ENCODE measurements at places on chromosomes 12 and 14.

- no peak for DNase-seq
Observed at GRCh38 chr12:92288561-92288960, 142.9 kb upstream of the BTG1 start.

DNA sequence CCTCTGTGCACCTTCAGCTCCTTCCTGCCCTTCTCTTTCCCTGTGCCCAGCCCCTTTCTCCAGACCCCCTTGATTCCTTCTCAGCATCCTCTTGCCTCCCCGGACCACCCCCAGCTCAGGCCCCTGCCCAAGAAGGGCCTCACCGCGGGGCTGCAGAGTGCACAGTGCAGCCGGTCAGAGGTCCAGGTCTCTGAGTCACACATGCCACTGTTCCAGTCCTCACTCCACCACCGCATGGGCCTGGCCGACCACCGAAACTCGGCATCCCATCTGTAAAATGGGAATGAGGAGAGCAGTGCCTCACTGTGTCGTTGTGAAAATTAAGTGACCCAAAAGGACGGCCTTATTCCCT, 13.3 kb downstream of the BDKRB1 start:
- no peak for DNase-seq

- DNase-seq: peak; percentile 56
Observed at GRCh38 chr12:3974883-3975282, 101.7 kb upstream of the PARP11 start.

DNA sequence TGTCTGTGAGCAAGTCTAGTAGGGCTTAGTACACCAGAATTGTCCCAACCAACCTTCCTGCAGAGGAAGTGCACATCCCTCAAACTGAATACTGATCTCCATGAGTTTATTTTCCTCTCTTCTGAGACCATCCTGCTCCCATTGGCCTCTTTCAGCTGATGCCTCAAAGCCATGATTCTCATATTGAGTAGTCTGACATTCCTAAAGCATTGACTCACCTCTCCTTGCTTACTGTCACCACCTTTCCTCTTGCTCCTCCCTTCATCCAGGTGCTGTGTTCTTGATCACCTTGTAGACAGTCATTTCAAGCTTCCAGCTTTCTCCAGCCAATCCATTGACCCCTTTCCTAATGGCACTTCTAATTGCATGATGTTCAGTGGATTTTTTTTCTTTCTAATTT, 583.7 kb upstream of the USP15 start:
- no peak for DNase-seq

- no peak for DNase-seq
Observed at GRCh38 chr12:113476176-113476986, 4.7 kb upstream of the LHX5 start.

DNA sequence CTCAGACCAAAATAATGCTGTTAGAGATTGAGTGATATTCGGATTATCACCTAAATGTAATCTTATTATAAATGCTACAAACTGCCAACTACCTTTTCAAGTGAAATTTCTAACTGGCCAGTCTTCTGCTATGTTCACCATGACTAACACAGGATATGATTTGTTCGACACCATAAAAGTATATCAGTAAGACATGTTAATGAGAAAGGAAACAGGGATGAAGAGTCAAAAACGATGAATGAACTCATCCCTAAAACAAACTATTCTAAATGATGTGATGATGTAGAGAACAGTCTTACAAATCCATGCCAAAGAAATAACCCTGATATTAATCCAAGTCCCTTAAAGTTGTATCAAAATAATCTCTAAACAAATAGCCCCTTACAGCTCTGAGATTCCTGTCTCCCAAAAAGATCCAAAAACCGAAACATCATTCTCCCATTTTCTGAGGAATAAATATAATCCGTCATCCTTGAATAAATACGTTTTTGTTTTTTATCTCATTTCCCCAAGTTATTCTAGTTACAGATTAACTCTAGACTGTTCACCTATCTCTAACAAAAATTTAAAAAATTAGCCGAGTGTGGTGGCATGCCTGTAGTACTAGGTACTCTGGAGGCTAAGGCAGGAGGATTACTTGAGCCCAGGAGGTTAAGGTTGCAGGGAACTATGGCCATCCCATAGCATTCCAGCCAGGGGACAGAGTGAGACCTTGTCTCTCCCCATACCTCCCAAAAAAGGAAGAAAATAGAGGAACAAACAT, 9.1 kb downstream of the SCAF11 start:
- no peak for DNase-seq

- DNase-seq: no peak
Observed at GRCh38 chr14:77980475-77981321, 180.8 kb downstream of the ADCK1 start.

GRCh38 chr14:28097585-28097984, 669.0 kb upstream of the FOXG1 start:
- DNase-seq: no peak

DNA sequence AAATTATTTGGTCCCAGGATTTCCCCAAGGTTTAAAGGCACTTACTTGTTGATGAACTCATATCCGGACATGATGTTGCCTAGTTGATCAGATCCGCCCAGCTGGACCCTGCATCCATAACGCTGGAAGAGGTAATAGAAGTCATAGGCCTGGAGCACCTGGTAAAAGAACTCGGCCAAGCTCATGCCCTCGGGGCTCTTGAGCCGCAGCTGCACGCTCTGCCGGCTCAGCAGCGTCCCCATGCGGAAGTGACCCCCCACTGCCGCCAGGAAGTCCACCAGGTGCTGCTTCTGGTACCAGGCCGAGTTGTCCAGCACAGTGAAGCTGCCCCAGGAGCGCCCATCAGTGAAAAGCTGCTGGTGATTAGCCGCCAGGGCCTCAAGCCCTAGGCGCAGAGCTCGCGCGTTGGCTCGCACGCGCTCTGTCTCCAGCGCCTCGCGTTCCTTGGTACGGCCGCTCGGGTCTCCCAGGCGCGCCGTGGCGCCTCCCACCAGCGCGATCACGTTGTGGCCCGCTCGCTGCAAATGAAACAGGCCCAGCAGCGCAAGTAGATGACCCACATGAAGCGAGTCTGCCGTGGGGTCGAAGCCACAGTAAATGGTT, 545 bp downstream of the YARS2 start:
- peak; percentile 71 for DNase-seq

DNA sequence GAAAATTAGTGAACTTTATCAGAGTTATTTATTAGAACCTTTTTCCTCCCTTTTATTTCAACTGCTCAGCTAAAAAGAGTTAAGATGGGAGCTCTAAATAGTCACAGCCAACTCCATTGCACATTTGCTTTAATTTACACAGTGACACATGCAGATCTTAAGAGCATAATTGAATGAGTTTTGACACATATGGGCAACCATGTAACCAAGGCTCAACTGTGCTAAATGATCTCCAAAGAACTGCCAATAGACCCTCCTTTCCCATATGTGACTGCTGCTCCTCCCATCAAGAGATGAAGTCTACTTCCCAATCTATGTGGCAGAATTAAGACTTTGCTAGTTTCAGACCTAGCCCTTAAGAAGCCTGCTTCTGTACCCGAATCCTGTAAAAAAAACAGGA, 960.0 kb downstream of the BCL11B start:
- no peak for DNase-seq

GRCh38 chr14:104979758-104980610, 1.8 kb upstream of the AHNAK2 start:
- no peak for DNase-seq

DNA sequence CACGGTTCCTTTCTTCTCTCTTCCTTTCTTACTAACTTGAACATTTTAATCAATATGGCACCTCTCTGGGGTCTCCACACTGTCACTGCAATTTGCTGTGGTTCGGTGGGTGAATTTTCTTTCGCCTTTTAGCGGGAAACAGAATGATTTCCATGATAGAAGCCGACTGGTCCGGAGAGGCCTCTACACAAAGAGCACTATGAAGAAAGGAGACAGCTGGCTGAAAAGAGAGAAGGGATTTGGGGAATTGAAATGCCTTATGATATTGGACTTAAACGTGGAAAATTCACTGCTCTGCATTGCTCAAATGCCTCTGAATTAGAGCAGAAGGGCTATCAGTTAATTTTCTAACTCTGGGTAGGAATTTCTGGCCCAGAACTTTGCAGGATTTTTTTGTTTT, 55.9 kb downstream of the KCNA5 start:
- DNase-seq: no peak

DNA sequence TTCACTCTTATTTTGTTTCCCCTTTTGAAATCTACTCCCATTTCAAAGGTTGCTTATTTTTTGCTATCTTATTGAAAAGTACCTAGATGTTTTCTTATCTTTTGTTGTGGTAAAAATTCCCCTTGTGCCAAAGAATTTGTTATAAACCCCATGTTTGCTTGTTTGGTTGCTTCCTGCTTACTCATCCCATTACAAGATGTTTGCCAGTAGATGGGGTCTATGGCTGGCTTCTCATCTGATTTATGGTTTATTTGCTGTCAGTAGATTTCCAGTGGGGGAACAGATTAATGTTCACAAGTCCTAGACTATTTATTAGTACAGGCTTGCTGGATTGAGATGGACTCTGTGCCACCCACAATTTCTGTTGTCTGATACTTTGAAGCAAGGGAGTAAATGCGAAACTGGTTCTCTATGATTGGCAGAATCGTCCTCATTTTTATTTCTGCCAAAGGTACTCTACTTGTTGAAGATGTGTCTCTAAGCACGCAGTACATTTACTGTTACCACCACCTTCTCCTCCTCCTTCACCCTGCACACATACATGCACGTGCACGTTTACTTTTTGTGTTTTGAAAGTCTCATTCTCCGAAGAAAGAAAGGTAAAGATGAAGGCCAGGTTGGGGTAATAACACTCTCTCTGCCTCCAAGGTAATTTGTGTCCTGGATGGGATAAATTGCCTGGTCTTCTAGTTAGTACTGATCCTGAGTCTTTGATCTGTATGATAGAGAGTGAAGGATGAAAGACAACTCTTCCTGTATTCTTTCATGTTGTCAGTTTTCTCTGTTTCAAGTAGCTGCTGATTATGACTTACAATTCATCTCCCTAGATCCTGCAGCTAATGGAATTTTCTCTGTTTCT, 117.2 kb upstream of the ATP2B1 start:
- peak; percentile 73 for DNase-seq

- DNase-seq: no peak
Observed at GRCh38 chr12:76237086-76237701, 111.0 kb downstream of the BBS10 start.

- no peak for DNase-seq
Observed at GRCh38 chr12:98741196-98741555, 96.1 kb downstream of the APAF1 start.

DNA sequence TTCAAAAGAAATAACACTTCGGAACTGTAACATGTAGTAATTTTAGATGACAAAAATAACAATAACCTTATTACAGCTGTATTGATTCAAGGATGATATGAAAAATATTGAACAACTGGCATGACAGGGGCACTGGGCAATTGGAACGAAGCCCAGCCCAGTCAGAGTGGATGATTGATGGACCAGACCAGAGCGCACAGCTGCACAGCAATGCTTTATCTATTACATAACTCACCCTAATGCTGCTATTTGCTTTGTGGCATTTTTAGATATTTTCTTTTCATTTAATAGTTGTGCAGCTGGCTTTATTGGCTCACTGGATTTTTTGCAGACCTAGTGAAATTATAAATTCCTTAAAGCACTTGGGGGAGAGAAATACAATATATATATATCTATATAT, 26.9 kb upstream of the FERMT2 start:
- DNase-seq: no peak

DNA sequence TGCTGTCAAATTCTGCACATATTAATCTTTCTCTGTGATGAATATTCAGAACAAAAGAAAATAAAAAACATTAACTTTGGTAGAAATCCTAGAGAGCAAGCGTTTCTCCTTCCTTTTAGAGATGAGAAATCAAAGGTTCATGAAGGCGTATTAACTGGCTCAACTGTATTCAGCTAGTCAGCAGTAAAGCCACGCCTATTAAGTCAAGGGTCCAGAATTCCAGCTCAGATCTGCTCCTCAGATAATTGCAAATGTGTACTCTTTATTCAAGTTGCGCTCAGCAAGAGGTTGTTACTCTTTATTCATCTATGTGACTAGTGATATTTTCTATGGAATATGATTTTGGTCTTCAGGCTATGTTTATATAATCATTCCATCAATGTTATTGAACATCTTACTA, 13.1 kb upstream of the POC1B start:
- DNase-seq: no peak

DNA sequence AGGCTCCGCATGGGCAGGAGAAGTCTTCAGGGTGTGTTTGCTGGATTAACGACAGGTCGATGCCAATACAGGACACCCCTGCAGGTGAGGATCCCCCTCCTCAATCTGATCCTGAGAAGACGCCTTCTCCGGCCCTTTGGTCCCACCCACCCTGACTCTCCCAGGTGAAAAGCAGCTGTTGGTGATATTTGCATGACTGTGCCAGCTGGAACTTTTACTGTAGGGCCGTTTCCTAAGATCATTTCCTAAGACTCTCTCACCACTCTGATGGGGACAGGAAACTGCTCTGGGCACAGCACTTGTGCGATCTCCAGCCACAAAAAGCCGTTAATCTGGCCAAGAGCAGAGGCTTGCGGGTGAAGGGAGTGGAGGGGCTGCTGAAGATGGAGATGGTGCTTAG, 16.8 kb upstream of the EIF5 start:
- DNase-seq: no peak

- DNase-seq: no peak
Observed at GRCh38 chr12:78096909-78097597, 266.4 kb downstream of the NAV3 start.

DNA sequence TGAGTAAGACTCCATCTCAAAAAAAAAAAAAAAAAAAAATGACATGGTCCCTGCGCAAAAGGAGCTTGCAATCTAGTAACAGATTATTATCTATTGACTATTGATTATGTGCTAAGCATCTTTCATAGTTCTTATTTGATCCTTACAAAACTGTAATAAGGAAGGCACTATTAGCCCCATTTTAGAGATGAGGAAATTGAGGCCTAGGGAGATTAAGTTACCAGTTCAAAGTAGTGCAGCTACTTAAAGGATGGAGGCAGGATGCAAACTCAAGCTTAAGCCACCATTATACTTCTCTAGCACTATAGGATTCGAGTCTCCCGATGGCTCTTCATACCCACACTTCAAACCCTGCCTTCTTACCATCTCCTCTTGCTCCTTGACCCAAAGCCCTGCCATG, 31.3 kb downstream of the PLXNC1 start:
- DNase-seq: no peak

DNA sequence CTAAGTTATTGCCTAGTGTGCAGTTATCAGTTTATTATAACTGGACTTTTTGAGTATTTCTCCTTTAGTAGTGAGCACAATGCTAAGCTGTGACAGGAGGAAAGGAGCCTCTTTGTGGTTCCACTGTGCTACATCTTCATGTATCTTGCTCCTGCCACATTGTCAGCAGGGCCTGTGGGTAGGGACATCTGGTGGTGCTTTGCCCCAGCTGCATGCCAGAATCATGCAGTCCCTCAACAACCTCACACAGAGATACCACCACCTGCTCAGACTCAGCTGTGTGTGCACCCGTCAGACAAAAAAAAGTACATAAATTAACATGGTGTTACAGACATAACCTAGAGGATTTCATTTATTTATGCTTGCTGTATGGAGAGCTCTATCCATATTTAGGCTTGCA, 51.1 kb downstream of the MIS18BP1 start:
- peak; percentile 78 for DNase-seq

- no peak for DNase-seq
Observed at GRCh38 chr14:100679707-100680438, 46.8 kb upstream of the DLK1 start.

- no peak for DNase-seq
Observed at GRCh38 chr12:84336231-84336630, 576.4 kb downstream of the SLC6A15 start.

GRCh38 chr14:45185100-45185814, 49.5 kb downstream of the FANCM start:
- no peak for DNase-seq

GRCh38 chr12:15823360-15824128, 34.4 kb upstream of the EPS8 start:
- DNase-seq: no peak

- no peak for DNase-seq
Observed at GRCh38 chr12:102961466-102961855, 4.0 kb downstream of the ASCL1 start.

All from hematopoietic multipotent progenitor cell (in vitro differentiated cells).